B cell (primary cell): ENCODE measurements at places on chromosomes 1 and 21. TPM values are rescaled to one million over a fixed set of nuclear protein-coding genes. Genes with fewer than 3 reads are reported as not detected.

GJC2 gene
- 0.30 and 0.61 TPM in 2 replicates for total RNA-seq

SH3BGR gene
- 1.0 and 1.7 TPM in 2 replicates for total RNA-seq

SLC16A4 gene
- 1.9 and 2.6 TPM in 2 replicates for total RNA-seq

SMPDL3B gene
- total RNA-seq, result not detected in 2 replicates

HJV gene
- total RNA-seq, result not detected in 2 replicates

MRPS6 gene
- 36.5 and 37.9 TPM in 2 replicates for total RNA-seq

WARS2 gene
- total RNA-seq, result 14.3 and 17.8 TPM in 2 replicates

ZCCHC17 gene
- total RNA-seq, result 20.3 and 21.5 TPM in 2 replicates

SERBP1 gene
- 142 and 146 TPM in 2 replicates for total RNA-seq

ACOT11 gene
- total RNA-seq, result 0.07 and 0.41 TPM in 2 replicates

- DNase-seq, result no peak
Observed at GRCh38 chr1:208587110-208587509, 342.9 kb upstream of the PLXNA2 start.

DNA sequence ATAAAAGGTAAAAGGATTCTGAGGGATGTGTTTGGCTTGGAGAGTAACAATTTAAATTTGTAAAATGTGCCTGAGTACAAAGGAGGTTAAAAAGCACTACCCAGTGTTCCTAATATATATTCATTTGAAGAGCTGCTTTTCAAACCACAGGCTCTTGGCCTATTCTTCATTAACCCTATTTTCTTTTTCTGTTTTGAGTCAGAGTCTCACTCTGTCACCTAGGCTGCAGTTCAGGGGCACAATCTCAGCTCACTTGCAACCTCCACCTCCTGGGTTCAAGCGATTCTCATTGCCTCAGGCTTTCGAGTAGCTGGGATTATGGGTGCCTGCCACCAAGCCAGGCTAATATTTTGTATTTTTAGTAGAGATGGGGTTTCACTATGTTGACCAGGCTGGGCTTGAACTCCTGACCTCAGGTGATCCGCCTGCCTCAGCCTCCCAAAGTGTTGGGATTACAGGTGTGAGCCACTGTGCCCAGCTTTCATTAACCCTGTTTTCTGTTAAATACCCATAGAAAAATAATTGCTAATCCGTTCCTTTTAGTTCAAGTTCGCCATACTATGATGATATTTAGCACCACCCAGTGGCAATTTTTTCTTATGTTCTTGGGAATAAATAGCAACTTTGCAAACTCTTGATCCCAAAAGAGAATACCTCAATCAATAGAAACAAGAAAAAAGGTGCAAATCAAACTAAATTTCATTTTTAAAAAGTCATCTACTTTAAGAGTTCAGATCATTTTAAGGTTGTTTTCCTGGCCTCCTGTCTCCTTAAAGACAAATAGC is 30.5 kb downstream of the ZBTB8OS start:
- DNase-seq, result no peak

- no peak for DNase-seq
Observed at GRCh38 chr1:15328351-15329103, 81.2 kb upstream of the EFHD2 start.

DNA sequence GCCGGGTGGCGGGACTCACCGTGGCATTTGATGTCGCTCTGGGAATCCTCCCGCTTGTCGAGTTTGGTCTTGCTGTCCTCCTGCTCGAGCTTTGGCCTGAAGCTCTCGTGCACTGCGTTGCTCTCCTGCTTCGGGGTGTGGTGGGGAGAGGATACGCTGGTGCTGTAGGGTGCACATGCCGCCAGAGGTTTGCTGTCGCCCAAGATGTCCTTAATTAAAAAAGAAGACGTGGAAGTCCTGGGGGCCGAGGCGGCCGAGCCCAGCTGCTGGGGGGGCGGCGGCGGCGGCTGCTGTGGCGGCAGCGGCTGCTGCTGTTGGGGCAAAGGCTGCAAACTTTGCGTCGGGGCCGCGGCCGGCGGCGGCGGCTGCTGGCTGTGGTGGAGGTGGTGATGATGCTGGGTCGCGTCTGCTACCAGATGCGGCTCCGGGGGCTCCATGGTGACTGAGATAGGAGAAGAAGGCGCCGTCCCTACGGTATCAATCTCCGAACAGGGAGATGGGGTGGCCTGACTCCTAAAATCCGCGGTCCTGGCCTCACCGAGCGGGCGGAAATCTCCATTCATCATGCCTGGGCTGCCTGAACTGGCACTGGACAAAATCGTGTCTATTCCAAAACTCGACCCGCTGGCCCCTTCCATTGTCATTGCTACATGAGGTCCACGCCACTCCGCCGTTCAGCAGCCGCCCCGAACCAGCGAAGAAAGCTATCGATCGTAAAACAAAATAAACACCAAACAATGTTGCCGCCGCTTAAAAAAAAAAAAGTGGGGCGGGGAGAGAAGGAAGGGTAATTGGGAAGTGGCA is at the start of gene BARHL2:
Gene BARHL2 (minus strand): TSS at position 751 of the 804 bp plus-strand sequence. CDS start 107 bp downstream, at position 644.
- DNase-seq, result no peak

DNA sequence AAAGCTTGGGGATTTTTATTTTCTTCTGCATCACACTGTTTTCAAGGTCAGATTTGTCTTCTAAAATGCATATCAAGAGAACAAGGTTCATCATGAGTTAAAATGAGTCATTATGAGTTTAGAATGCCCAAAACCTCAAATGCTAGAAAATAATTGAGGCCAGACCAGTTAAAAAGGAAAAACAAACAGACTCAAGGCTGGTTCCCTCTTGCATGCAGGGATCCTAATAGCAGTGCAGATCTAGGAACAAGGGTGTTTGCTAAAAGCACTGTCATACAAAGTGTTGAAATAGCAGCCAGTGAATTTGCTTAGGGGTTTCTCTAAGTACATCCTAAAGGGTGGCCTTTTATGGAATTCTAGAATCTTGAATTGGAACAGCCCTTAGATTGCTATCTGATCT is 15.3 kb downstream of the BEND5 start:
- DNase-seq, result no peak

DNA sequence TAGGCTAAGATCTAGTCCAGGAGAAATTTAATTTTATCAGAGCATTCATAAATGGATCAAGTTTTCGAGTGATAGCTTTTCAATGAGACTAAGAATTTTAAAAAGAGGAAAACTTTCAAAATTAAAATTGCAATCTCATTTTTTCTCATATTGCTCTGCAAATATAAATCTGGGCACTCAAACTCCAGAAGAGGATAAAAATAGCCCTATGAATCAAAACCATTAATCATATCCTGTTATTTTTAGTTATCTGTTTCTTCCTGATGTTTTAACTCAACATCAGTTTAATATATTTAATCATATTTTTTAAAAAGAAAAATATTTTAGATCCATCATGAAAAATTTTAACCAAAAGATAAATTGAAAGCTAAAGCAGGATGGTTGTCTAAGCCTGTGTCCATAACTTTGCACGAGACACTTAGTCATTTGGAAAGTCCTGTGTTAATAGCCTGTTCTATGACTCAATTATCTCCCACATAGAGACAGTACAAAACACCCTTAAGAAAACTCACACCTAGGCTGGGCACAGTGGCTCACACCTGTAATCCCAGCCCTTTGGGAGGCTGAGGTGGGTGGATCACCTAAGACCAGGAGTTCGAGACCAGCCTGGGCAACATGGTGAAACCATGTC is 17.1 kb upstream of the PRRC2C start:
- no peak for DNase-seq

GRCh38 chr1:22114083-22115012 is 28.5 kb downstream of the WNT4 start:
- DNase-seq, result no peak

DNA sequence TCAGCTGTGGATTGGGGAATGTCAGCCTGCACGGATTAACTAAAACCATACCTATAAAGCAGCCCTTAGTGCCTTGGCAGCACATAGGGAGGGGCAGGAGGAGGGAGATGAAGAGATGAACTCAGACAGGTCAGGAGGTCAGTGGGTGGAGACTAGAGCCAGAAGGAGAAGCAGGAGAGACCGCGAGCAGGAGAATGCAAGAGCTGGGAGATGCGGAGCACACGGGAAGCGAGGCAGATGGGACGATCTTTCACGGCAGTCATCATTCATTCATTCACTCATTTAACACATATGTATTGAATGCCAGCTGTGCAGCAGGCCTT is 41.9 kb downstream of the NEK2 start:
- DNase-seq, result no peak

DNA sequence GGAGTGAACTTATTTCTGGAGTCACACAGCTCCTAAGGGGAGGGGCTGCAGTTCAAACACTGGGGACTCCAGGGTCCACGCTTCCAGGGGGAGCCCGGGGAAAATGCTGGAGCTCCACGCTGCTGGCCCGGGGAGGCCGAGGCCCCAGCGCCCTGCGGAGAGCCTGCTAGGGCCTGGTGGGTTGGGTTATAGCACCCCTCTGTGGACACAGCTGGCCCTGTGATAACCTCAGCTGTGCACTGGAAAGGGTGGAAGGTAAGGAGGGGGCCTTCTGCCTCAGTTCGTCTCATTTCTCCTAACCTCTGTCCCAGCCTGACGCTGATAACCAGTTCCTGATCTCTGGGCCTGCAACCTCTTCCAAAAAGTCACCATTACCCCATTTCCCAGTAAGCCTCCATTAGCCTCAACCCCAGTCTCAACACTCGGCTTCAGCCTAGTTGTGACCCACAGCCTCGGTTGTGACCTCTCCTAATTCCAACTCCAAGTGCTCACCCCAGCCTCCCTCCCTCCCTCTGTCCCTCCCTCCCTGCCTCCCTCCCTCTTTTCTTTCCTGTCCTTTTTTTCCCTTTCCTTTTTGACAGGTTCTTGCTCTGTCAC is 7.1 kb downstream of the NBL1 start:
- DNase-seq, result peak; percentile 57

- no peak for DNase-seq
Observed at GRCh38 chr1:109365642-109366204, 32.0 kb downstream of the SORT1 start.

GRCh38 chr21:19565587-19565986 is 1162.0 kb upstream of the TMPRSS15 start:
- no peak for DNase-seq

- DNase-seq, result no peak
Observed at GRCh38 chr1:202216691-202217090, 23.1 kb downstream of the LGR6 start.

- no peak for DNase-seq
Observed at GRCh38 chr1:162373541-162374260, 3.0 kb downstream of the SPATA46 start.

DNA sequence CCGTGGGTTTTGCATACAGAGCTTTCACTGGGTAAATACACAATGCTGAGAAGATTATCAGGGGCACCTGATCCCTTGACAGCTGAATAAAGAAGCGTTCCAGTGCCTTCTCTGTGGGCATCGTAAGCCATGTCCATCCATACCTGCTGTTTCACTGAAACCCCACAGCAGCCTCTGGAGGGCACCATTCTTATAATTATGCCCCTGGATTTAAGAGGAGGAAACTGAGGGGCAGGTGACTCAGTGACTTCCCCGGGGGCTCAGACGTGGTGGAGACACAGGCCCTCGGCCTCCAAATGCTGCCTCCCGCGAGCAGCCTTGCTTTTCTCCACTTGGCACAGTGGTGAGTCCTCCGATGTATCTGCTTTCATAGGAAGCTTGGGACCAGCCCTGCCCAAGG is 56.7 kb downstream of the B3GALT5 start:
- DNase-seq, result no peak

DNA sequence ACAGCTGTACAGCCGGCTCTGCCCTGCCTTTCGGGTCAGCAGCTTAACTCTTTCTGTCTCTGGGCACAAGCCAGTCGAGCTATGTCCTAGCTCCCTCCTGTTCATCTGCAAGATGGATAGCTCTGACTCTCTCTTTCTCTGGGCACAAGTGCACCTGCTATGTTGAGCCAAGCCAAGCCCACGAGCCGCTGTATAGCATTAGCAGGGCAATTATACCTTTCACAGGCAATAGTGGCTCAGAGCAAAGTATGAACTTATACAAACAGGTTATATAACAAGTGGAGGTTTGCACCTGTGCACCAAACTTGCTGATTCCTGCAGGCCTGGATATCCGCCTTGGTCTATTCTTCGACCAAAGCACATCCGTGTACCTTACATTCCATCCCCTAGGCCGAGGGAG is 33.0 kb upstream of the CR2 start:
- no peak for DNase-seq

GRCh38 chr1:167805041-167805556 is 83.3 kb downstream of the MPZL1 start:
- peak; percentile 21 for DNase-seq

- no peak for DNase-seq
Observed at GRCh38 chr1:227549892-227550291, 13.5 kb upstream of the ZNF678 start.

- DNase-seq, result no peak
Observed at GRCh38 chr1:107327446-107327845, 186.6 kb downstream of the NTNG1 start.

DNA sequence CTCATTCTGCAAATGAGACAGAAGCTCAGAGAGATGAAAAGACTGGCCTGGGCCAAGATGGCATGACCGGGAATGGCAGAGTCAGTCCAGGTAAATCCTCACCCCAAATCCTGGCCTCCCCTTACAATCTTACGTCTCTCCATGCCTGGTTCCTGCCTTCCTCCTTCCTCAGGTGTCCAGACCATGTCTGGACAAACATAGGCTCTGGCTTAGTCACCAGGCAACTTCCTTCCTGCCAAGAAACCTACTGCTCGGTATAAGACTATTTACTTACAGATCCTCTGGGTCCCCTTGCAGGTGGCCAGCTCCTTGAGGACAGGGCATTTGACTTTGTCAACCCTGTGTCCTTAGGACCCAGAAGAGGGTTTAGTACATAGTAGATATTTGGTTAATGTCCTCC is 69.4 kb upstream of the ROR1 start:
- no peak for DNase-seq

- no peak for DNase-seq
Observed at GRCh38 chr1:192303029-192303428, 13.8 kb upstream of the RGS21 start.

GRCh38 chr1:167197236-167197635 is 23.4 kb upstream of the POU2F1 start:
- no peak for DNase-seq

DNA sequence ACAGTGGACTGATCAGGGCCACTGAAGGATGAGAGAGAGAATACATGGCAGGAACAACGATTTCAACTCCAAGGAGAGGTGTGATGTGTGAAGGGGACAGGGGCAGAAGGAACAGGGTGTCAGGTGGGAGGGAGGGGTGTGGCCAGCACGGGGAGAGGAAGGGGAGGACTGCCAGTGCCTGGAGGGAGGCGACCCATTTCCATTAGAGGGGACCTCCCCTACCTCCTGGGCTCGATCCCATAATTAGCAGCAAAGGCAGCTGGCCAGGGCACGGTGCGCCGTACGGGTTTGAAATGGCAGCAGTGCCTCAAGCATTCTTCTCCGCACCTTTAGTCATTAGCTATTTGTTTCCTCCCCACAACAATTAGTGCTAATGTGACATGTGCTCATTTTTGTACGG is 22.7 kb downstream of the CRYAA start:
- DNase-seq, result no peak

GRCh38 chr1:211378844-211379243 is 52.2 kb downstream of the TRAF5 start:
- DNase-seq, result no peak

GRCh38 chr21:45952974-45953373 is 28.6 kb upstream of the COL6A1 start:
- DNase-seq, result no peak

GRCh38 chr1:162366671-162367070 is 10.0 kb downstream of the SPATA46 start:
- DNase-seq, result no peak

GRCh38 chr1:9317591-9318417 is 25.1 kb downstream of the SPSB1 start:
- DNase-seq, result peak; percentile 25
